ENCODE measurements at places on chromosomes 1 and 21. TPM values are rescaled to one million over a fixed set of nuclear protein-coding genes. Genes with fewer than 3 reads are reported as not detected.

- DNase-seq = no peak
Measured at GRCh38 chr1:78003070-78003746, 1.5 kb upstream of the DNAJB4 start.

DNA sequence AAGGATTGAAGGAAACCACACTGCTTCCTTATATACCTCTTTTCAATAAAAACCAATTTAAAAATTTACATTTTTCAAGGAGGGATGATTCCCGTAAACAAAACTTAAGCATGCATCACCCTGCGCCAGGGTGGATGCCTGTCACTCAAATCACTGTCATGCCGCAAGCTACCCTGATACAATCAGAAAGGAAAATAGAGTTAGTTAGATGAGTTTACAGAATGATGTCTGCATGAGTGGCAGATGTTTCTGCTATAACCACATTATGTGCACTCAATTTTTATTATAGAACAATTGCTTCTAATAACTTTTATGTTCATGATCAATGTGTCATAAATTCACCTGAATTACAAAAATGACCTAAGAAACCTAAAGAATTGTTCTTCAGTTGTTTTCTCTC is 123.4 kb upstream of the ADGRL4 start:
- no peak for DNase-seq

- no peak for DNase-seq
Measured at GRCh38 chr1:74857676-74858075, 124.7 kb downstream of the TYW3 start.

DNA sequence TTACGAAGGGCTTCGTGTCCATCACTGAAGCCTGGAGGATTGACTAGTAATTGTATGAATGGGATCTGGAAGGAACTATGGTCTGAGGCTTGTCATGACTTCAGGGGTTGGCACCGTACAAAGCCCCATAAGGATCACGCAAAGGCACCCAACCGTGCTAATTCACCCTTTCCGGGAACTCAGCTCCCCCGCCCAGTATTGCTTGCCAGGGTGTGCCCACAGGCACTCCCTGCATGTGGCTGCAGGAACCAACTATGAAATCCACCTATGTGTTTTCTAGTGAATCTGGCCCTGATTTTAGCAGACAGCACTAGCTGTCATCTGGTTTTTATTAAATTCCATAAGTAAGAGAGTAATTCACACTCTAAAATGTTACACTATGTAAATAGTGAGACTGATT is 139.2 kb downstream of the TM2D1 start:
- no peak for DNase-seq

GRCh38 chr1:58979086-58979485 is 195.2 kb upstream of the JUN start:
- DNase-seq = no peak

DNA sequence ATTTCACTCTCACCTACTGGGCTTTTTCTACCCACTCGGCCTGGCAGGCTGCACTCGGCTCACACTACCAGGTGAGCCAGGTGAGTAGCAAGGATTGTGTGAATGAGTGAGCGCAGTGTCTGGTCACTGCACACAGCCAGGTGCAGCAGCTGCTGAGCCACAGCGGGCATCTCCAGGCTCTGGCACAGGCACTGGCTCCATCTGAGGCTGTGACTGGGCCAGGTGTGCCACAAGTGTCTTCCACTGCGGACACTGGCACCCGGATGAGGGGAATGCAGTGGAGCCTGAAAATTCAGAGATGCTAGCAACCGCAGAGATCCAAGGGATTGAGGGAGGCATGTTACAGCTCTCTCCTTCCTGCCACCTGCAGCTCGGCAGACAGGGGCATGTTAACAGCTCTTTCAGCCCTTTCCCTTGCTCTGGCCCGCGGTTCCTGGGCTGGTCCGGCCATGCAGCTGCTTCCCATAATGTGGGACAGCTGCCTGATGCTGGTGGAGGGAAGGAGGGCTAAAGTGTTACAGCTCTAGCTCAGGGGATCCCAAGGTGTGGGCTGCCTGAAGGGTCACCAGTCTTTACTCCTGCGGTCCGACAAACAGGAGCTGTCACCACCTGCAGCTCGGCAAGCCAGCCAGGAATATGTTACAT is 1038.3 kb downstream of the AMY1C start:
- DNase-seq = no peak

GRCh38 chr1:52574594-52574993 is 21.7 kb upstream of the TUT4 start:
- peak; percentile 96 for DNase-seq

DNA sequence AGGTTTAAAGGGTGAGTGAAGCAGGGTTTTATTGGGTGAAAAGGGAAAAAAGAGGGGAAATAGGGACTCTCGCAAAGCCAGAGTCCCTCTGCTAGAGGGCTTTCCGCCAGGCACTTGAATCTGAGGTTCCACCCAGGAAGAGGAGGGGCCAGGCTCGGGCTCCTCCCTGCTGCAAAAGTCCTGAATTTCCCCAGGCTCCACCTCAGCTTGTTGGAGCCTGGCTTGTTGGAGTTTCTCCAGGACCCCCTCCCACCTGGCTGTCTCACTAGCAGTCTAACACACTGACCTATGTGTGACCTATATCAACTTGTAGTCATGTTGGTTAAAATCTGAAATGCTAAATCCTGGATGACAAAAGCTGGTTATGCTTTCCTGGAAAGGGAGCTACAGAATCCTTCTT is 25.5 kb downstream of the GBP2 start:
- DNase-seq = no peak

GRCh38 chr1:211783897-211784296 is 46.7 kb downstream of the LPGAT1 start:
- DNase-seq = no peak

ARMH1 gene
- total RNA-seq = not detected

Data from HFFc6 (cell line).